ENCODE measurements at places on chromosomes 4 and X.

DNA sequence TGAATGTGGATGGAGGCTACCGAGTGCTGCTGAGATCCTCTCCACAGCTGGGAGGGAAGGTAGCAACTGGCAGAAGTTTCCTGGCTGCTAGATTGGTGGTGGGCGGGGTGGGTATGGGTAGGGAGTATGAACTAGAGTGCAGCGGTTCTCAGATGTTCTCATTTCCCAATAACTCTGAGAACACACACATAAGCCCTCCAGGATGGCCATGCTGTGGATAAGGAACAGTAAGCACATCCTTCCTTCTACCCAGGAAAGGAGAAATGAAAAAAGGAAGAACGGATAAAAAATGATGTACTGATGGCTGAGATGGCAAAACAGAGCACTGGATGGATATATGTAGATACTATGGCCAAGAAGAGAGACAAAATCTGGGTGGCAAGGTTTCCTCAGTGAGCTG is 116.0 kb downstream of the ZNF827 start:
- DNase-seq, result no peak

DNA sequence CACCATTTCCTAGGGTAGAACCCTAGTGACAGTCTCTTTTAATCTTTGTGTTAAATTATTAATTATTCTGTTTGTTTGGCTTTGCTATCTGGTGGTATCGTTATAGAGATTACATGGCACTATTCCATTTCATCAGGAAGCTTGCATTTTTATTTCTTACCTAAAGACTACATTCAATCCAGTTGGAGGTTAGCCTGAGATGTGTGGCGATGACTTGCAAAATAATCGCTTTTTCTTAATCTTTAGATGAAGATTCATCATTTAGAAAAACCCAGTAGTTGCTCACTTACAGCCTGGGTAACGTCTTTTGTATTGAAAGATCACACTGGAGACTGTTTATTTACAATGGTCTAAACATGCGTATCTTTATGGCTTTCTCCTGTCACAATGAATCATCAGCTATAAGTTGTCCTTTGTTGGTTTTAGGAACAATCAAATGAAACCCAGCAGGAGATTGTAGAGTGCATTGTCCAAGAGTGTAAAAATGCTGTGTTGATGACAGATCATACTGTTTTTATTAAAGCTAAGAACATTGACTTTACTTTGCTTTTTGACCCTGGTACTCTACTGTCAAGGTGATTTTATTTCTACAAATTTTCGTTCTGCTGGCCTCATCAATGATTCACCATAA is 281.7 kb upstream of the PITX2 start:
- no peak for DNase-seq

- no peak for DNase-seq
Observed at GRCh38 chr4:36414248-36414647, 132.8 kb downstream of the DTHD1 start.

DNA sequence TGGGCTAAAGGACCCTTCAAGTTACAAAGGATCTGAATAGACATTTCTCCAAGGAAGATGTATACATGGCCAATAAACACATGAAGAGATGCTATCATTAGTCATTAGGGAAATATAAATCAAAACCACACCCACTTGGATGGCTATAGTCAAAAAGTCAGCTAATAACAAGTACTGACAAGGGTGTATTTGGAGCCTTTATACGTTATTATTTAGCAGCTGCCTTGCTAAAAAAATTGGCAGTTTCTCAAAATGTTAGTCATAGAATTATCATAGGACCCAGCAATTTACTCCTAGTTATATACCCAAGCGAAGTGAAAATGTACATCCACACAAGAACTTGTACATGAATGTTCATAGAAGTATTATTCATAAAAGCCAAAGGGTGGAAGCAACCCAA is 112.7 kb upstream of the DUSP21 start:
- no peak for DNase-seq

DNA sequence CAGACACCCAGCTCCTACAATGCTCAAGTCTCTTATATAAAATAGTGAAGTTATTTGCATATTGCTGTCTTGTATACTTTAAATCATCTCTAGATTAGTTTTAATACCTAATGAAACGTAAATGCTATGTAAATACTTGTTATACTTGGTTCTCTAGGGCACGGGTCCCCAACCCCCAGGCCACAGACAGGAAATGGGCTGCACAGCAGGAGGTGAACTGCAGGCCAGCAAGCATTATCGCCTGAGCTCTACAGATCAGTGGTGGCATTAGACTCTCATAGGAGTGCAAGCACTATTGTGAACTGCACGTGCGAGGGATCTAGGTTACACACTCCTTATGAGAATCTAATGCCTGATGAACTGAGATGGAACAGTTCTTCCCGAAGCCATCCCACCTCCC is 395.9 kb upstream of the EMCN start:
- DNase-seq, result no peak

DNA sequence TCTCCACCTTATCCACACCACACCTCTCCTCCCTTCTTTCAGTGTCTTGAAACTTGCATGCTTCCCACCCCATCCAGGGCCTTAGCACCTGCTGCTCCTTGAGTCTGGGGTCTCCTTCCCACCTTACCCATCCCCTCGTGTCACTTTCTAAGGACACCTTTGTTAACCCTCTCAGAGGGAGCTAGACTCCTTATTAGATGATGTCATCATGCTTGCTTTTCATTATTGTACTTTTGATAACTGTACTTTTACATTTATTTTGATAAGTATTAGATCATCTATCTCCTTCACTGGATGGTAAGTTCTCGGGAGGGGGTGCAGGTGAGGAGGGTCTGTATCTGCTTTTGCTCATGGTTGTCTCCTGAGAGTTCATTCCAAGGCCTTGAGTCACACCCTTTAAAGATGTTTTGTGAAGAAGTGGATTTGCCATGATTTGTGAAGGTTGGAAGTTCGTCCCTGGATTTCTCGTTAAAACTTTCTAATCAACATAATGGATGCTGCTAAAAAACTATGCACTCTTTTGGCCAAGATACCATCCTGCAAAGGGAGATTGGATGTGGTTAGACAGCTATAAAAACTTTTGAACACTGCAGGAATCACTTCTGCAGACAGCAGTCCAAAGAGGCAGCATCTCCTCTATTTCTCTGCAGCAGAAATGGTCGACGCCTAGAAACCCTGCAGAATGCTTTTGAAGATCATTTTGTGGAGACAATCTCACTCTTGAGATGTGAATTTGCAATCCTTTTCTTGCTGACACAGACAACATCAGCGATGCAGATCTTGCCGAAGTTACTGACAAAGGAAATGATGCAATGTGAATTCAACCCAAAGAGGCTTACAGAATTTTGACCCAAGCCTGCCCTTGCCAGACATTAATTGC is 69.6 kb downstream of the ENPP6 start:
- DNase-seq, result no peak

- no peak for DNase-seq
Observed at GRCh38 chrX:13147733-13148132, 103.3 kb upstream of the FAM9C start.

GRCh38 chrX:111133389-111133788 is 37.4 kb downstream of the PAK3 start:
- no peak for DNase-seq

- DNase-seq, result no peak
Observed at GRCh38 chr4:90071289-90072235, 55.6 kb upstream of the CCSER1 start.

DNA sequence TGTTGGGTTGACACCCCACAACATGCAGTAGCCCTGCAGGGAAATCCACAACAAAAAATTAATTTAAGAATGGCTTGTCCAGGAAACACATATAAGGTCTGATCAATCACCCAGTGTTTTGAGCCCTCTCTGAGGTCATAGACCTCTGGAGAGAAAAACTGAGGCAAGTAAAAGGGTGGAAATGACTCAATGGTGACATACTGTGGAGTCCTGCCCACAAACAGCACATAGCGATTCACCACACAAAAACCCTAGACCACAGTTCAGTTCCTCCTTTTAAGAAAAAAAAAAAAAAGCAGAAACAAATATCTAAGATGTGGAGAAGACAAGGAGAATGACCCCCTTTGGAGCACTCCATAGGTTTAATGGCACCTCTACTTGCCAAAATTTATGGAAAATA is 2691.0 kb downstream of the PCDH7 start:
- DNase-seq, result no peak

Data from CD4-positive, alpha-beta T cell treated with Interleukin-2 at 100 ng/mL for 4 hours (primary cell).